ENCODE measurements at places on chromosomes 4 and X. TPM values are rescaled to one million over a fixed set of nuclear protein-coding genes. Genes with fewer than 3 reads are reported as not detected.

Gene ANK2
- 78.6 TPM for polyA plus RNA-seq

Gene ZCCHC13
- polyA plus RNA-seq = not detected

Gene EGF
- 5.3 TPM for polyA plus RNA-seq

Gene TIGD2
- polyA plus RNA-seq = 1.3 TPM

Gene SOD3
- polyA plus RNA-seq = 59.2 TPM

Gene ZBTB33
- polyA plus RNA-seq = 2.6 TPM

Gene MAGEA9B
- polyA plus RNA-seq = not detected

Gene ARL9
- 0.05 TPM for polyA plus RNA-seq

Gene SHOX
- not detected for polyA plus RNA-seq

Gene APELA
- not detected for polyA plus RNA-seq

Gene RBM47
- polyA plus RNA-seq = 0.97 TPM

Gene PRRG3
- polyA plus RNA-seq = 0.27 TPM

Gene WDR1
- 116 TPM for polyA plus RNA-seq

Gene TEC
- polyA plus RNA-seq = 0.84 TPM

Gene LNX1
- polyA plus RNA-seq = 6.8 TPM

Gene ARR3
- not detected for polyA plus RNA-seq

Gene SSX5
- not detected for polyA plus RNA-seq

Gene CXCR3
- polyA plus RNA-seq = 0.07 TPM

Gene GPR173
- 1.00 TPM for polyA plus RNA-seq

Gene STOX2
- polyA plus RNA-seq = 2.5 TPM

Gene C4orf17
- polyA plus RNA-seq = not detected

Gene CISD2
- polyA plus RNA-seq = 20.1 TPM

Gene TMEM165
- polyA plus RNA-seq = 47.1 TPM

Gene PCDH18
- 2.4 TPM for polyA plus RNA-seq

Gene UVSSA
- polyA plus RNA-seq = 5.0 TPM

Gene WDR45
- 82.5 TPM for polyA plus RNA-seq

Gene CITED1
- polyA plus RNA-seq = 0.36 TPM

Gene H2BW2
- not detected for polyA plus RNA-seq

Gene TCEANC
- polyA plus RNA-seq = 1.5 TPM

Gene IL13RA2
- 0.48 TPM for polyA plus RNA-seq

Gene PRKG2
- polyA plus RNA-seq = 6.0 TPM

Gene MND1
- polyA plus RNA-seq = 0.20 TPM

Gene MUC7
- polyA plus RNA-seq = not detected

Gene CXorf51A
- not detected for polyA plus RNA-seq

Gene LEF1
- polyA plus RNA-seq = 0.20 TPM

Gene DIAPH2
- polyA plus RNA-seq = 3.6 TPM

Gene NAP1L3
- 9.0 TPM for polyA plus RNA-seq

Gene TMPRSS11B
- 0.05 TPM for polyA plus RNA-seq

Gene PASD1
- not detected for polyA plus RNA-seq
